Hypothalamus (tissue), 51 donors: ENCODE measurements at places on chromosomes 1 and 21.

DNA sequence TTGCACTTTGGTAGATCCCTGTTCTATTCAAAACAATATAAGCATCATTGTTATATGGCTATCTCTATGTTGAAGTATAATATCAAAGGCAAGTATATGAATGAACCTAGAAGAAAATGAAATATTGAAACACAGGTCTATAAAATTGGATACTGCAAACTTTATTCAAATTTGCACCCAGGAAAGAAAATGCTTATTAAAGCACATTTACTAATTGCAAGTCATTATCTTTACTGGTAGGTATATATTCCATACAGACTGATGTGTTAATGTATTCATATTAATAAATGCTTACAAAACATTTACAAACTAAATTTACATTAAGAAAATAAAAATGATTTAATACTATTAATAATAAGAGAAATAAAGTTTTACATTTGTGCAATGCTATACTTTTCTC, 469.8 kb downstream of the NCAM2 start:
- DNase-seq: no peak

DNA sequence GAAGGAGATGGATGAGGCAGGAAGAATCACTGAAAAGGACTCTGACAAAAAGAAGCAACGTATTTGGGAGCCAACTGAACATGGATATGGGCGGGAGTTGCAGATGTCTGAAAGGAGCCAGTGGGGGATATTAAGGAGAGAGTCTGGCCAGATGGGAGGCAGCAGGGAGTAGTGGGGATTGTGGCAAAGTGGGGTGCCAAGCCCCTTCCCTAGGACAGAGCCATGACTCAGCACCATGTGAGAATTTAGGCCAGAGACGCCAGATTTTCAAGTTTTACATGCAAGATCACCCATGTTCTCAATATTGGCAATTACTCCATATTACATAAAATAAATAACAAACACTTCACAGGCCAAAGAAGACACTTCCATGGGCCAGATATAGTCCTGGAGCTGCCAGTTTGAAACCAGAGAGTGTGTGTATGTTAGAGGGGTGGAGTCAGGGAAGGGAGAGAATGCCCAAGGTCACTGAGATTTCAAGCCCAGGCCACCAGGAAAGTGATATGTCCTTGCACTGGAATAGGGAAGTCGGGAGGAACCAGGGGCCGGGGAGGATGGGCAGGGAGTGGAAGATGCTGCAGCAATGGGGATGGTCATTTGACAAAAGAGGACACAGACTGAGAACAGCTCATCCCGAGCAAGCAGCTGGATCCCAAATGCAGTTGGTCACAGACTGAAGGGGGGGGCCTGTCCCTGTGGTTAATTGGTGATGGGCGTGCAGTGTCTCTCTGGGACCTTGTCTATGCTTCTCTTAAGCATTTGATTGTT, 23.5 kb downstream of the TMEM51 start:
- DNase-seq: no peak

DNA sequence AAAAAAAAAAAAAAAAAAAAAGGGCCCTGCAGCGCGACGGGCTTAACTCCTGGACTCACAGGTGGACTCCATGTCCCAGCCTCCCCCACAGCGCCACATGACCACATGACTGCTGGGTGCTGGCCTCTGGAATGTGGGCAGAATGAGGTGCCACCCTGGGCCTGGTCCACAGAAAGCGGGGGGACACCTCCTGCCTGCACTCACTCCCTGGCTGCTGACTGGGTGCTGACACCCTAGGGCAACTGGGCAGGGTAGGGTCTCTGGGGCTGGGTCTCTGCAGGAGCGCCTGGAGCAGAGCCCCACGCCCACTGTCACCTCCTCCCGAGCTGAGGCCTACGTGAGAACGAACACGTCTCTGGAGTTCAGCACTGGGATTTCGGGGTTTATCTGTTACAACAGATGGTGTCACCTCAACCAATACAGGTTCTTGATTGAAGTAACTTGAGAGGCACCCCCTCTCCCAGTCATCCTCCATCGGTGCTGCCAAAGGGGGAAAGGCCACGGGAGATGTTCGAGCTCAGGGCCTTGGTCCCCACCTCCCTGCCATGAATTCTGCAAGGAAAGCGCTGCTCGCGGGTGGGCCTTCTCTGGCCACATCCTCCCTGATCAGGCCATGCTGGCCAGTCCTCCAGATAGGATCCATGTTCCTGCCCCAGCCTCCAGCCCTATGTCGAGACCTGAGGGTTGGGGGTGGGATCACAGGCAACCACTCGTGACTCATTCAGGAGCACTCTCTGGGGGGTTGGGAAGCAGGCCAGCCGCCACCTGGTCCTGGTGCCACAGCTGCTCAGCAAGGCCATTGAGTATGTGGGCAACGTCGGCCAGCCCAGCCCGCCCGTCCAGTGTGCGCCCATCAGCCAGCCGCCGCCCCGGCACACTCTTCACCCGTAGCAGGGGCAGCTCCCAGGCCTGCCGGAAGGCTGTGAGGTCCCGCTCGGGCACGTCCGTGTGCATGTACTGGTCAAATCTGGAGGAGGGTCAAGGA, 5.4 kb downstream of the CPLANE2 start:
- DNase-seq: no peak

- no peak for DNase-seq
Observed at GRCh38 chr1:38210021-38210894, 163.7 kb upstream of the POU3F1 start.

- peak; percentile 27 for DNase-seq
Observed at GRCh38 chr1:33086384-33086850, 5.5 kb downstream of the AZIN2 start.

GRCh38 chr1:41274752-41275545, 32.8 kb upstream of the SCMH1 start:
- DNase-seq: no peak

DNA sequence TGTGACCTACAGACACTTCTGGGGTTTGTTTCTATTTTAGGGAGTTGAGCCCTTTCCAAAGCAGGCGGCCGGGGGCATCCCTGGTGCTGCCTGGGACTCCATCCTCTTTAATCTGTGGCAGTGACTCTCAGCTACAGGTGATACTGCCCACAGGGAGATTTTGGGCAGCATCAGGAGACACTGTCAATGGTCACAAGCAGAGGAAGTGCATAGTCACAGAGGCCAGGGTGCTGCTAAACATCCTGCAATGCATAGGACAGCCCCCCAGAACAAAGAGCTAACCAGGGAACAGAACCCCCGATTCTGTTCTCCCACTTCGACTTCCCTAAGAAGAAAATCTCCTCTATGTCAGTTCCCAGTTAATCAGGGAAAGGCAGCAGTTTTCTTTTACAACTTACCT, 66.2 kb downstream of the TEX35 start:
- no peak for DNase-seq

GRCh38 chr1:185404907-185405568, 88.0 kb upstream of the IVNS1ABP start:
- DNase-seq: no peak

- DNase-seq: no peak
Observed at GRCh38 chr1:69523461-69523860, 44.3 kb upstream of the LRRC7 start.

DNA sequence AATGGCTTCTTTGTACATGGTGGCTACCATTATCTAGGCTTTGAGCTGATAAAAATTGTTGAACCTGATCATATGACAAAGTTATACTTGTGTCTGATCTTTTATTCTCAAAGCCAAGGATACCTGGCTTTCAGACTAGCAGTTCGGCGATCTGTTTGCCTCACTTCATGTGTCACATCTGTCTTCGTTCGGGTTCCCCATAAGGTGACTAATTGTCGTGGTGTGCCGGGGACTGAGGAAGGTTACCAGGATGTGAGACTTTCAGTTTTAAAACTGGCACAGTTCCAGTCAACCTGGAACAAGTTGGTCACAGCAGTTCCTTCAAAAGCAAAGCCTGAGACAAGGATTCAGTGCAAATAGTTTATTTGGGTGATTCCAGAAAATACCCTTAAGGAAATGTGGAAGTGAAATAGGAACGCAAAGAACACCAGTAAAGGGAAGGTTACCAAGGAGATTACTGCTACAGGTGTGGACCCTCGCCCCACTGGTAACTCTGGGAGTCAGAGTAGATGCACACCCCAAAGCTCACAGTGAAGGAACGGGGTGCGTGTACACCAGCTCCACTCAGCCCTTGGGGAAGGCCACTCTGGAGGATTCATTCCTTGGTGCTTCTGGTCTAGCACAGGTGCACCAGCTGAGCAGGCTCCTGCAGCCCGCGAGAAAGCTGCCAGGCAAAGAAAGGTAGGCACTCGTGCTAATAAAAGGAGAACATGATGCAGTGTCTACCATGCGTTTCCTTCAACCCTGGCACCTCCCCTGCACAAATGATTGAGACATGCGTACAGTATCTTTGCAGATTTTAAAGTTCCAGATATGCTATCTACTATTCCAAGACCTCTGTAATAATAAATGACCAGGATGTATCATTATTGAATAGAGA, 69.0 kb downstream of the VWA5B1 start:
- DNase-seq: no peak

DNA sequence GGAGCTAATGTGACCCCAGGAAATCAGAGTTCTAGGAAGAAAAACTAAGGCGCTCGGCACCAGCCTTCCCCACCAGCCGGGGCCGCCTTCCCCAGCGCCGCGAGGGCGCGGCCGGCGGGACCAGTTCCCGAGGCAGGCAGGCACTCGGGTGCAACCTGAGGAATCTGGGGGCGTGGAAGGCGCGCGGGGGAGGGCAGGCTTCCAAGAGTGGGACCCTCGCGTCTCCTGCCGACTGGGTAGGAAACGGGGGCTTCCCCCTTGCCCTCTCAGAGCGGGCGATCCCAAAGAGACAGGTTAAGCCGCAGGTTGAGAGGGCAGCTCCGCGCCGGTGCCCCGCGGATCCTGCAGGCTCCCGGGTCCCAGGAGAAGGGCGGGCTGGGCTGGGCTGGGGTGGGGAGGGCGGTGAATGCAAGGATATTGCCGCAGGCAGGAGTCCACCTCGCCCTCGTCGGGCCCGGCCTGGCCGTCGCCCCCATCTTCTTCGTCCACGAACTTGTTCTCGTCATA, 431 bp downstream of the ARPC5 start:
- peak; percentile 70 for DNase-seq

- DNase-seq: no peak
Observed at GRCh38 chr1:104765085-104765484, 1015.4 kb downstream of the AMY1C start.

DNA sequence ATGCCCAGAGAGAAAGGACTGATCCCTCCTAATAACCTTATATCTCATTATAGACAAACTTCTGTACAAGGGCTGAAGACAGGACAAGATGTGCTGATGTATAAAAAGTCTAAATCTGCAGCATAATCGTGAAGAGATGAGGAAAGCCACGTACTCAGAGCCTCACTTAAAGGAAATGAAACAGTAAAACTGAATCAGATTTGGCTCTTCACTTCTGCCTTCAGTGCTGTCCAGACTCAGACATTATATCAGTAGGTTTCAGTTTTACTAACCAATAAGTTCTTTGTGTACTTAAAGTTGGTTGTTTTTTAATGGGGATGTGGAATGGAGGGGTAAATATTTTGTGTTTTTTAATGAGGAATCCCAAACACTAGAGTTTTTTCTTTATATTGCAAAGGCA, 45.3 kb upstream of the RGS1 start:
- no peak for DNase-seq

GRCh38 chr21:45859041-45859761, 122.4 kb upstream of the COL6A1 start:
- no peak for DNase-seq

GRCh38 chr1:84390226-84390625, 8.1 kb upstream of the DNASE2B start:
- no peak for DNase-seq

DNA sequence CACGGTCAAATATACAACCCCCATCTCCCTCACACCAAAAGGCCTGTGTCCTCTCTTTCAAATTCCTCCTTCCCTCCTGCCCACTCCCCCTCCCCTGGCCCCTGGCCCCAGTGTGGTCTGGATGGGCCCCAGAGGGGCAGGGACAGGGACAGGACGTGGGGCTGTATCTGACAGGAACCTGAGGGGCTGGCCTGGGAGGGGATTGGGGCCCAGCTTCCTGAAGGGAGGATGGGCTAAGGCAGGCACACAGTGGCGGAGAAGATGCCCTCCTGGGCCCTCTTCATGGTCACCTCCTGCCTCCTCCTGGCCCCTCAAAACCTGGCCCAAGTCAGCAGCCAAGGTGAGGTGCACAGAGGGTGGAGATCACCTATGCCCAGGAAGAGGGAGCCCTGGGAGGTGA, at the start of gene MPL:
MPL (plus strand) TSS at position 231 of the 400 bp plus-strand sequence; CDS start at position 262, 31 bp downstream.
- DNase-seq: no peak

DNA sequence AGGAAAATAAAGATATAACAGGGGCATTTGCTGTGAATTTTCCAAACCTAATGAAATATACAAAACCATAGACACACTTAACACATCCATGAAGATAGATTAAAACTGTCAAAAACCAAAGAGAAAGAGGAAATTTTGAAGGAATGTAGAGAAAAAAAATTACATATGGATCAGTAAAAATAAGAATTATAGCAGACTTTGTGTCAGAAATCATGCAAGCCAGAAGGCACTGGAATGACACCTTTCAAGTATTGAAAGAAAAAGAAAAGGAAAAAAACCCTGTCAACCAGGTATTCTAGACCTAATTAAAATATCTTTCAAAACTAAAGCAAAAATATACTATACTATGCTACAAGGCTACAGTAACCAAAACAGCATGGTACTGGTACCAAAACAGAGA, 125.8 kb upstream of the PALMD start:
- no peak for DNase-seq

GRCh38 chr1:207024202-207025145, 8.1 kb downstream of the C1orf116 start:
- DNase-seq: no peak

DNA sequence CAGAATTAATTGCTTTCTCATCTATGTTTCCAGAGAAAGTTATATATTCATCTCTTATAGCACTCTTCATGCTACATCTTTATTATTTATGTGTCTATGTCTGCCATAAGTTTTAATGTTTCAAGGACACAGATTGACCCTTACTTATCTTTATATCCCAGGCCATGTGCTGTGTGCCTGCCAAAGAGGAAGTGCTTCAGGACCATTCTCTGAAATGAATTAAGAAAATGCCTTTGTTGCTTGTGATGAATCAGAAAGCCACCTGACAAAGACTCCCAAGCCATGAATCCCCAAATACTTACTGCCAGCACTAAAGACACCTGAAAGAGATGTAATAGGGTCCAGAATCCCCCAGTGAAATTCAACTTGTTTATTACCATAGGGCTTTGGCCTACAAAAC, 342.1 kb upstream of the C1orf87 start:
- DNase-seq: no peak
